ENCODE measurements at places on chromosomes 16 and 17.

- no peak for DNase-seq
These were observed 19.4 kb downstream of the GGA3 start for GRCh38 chr17:75241996-75242460.

DNA sequence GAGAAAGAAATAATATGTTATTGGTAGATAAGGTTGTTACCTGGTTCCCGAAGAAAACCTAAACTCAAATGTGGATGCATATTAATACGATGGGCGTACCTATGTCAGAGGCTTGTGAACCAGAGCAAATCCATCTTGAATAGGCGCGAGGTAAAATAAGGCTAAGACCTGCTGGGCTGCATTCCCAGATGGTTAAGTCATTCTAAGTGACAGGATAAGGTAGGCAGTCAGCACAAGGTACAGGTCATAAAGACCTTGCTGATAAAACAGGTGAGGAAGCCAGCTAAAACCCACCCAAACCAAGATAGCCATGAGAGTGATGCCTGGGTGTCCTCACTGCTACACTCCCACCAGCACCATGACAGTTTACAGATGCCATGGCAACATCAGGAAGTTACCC is 1400.1 kb downstream of the CDH8 start:
- no peak for DNase-seq

DNA sequence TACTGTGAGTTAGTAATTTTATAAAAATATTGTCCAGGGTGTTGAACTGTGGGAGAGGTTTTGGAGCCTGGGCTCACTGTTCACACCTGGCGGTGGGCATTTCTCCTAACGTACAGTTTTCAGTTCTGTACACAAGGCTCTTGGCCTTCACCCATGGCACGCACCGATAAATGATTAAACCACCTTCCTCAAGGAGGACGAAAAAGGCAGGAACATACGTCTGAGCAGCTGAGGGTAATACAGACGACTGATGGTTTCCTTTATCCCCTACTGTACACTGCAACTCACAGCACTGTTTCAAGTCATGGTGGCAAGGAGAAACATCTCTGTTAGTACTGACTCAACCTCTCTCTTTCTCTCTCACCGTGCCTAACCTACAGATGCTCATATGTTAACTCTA is 1.4 kb upstream of the ST6GALNAC1 start:
- no peak for DNase-seq

DNA sequence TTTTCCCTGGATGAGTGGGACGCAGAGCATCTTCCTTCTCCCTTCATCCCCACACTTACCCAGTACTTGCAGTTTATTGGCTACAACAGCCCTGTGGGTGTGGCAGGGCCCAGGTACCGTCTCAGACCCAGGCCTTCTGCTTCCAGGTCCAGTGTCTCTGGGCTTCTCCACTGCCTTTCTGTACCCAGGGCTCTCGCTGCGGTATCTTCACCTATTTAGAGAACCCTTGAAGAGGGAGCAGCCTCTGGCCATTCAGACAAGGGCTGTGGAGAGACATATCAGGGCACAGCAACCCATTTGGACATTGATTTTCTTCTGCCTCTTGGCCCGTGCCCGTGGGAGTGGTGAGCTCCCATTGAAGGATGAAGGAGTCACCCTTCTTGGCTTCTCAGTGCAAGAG is 17.3 kb downstream of the TBX4 start:
- DNase-seq: no peak

- DNase-seq: no peak
These were observed 183.4 kb downstream of the ZNF18 start for GRCh38 chr17:11813871-11814270.

DNA sequence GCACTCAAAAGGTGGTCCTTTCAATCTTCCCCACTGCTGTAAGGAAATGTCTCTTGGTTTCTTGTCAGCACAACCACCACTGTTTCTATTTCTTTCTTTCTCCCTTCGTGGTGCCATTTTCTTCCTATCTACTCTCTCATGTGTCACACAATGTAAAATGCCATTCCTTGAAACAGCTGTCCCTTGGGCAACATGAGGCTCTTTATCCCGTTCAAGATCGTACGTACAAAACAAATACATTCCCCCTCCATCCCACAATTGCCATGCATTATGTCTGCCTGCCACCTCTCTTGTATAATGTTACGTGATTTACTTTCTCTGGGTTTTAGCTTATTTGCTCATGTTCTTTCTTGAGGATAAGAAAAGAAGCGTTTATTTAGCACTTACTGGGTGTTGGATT is 410.6 kb downstream of the HS3ST4 start:
- DNase-seq: no peak

DNA sequence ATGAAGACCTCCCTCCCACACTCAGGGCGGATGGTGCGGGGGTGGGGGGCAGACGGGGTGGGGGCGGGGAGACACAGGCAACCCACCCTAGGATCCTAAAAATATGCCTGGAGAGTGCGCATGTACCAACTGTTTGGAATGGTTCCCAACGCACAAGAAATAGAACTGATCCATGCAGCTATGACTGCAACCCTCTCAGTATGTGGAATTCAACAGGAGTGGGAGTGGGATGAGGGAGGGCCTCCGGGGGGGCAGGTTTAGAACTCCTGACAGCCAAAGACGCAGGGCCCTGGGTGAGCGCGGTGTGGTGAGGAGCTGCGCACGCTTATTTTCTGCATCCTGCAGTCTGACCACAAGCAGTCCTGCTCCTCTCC is 1.1 kb upstream of the P2RX5 start:
- no peak for DNase-seq

DNA sequence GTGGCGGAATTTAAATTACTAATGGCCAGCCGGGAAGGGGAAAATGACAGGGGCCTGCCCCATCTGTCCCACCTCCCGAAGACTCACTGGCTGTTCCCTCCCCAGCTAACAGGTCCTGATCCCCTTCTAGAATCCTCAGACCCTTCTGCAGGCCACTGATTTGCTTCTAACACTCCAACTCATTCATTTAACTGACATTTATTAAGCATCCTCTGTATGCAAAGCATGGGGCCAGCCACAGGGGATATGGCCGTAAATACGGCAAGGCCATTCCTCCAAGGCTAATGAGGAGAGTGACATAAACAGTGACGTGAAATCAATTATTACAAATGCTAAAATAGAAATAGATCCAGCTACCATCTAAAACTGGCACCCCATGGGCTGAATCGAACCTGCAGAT is 195.3 kb downstream of the GSG1L start:
- no peak for DNase-seq

DNA sequence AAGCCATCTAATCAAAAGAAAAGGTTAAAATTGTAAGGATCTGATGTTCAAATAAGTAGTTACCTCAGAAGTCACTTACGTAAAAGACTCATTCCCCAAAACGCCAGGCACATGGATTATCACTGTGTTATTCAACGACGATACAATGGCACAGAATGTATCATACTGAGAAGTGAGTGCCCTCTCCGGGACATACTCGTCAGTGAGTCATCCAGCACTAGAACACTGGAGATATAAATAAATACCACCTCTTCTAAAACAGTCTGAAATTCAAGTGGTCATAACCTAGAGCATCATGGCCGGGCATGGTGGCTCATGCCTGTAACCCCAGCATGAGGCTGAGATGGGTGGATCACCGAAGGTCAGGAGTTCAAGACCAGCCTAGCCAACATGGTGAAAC is 24.9 kb downstream of the USP31 start:
- DNase-seq: no peak

- DNase-seq: no peak
These were observed 2.5 kb upstream of the LASP1 start for GRCh38 chr17:38867179-38867967.

DNA sequence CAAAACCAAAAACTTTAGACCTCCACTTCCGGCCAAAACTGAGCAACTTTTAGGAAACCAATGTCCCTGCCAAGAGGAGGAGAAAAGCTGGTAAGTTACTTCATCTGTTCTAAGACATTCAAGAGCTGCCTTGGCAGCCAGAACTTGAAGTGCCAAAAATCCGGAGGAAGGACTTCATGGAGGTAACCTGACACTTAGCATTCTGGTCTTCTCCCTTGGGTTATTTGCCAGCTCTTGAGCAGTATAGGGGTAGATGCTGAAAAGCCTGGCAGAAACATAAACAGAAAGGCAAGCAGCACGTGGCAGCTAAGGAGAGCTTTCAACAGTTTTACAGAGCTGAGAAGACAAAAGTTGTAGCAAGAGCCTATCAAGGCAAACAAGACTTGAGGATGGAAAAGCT is 53.2 kb downstream of the CDYL2 start:
- no peak for DNase-seq

GRCh38 chr16:22641131-22641628 is 130.5 kb downstream of the NPIPB5 start:
- no peak for DNase-seq

DNA sequence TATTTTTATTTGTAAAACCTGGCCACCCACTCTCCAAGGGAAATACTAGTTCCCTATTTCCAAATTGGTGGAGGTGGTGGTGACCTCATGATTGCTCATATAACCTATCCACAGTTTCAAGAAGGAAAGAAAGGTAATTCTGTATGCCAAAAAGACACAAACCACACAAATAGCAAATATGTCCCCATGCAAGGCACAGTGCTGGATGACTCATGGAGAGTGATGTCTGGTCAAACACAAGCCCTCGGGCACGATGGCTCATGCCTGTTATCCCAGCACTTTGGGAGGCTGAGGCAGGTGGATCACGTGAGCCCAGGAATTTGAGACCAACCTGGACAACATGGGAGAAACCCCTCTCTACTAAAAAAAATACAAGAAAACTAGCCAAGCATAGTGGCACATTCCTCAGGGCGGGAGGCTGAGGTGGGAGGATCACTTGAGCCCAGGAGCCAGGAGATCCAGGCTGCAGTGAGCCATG is 64.2 kb downstream of the GNA13 start:
- no peak for DNase-seq

DNA sequence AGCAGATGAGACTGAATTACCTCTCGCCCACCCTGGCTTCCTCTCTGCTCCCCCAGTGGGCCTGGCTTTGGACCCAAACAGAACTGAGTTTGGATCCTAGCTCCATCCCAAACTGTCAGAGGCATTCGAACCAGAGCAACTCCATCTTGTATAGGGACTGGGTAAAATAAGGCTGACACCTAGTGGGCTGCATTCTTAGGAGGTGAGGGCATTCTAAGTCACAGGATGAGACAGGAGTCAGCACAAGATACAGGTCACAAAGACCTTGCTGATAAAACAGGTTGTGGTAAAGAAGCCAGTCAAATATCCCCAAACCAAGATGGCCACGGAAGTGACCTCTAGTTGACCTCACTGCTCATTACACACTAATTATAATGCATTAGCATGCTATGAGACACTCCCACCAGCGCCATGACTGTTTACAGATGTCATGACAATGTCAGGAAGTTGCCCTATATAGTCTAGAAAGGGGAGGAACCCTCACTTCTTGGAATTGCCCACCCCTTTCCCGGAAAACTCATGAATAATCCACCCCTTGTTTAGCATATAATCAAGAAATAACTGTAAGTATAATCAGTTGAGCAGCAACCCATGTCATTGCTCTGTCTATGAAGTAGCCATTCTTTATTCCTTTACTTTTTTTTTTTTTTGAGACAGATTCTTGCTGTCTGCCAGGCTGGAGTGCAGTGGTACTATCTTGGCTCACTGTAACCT is 44.4 kb downstream of the LYRM1 start:
- no peak for DNase-seq

Measured in activated CD4-positive, alpha-beta T cell treated with anti-CD3 and anti-CD28 coated beads, Interleukin-2, amount 50 U/mL, for 24 hours (primary cell).